ENCODE measurements at places on chromosomes 5 and 9.

GRCh38 chr5:144281784-144282183, 111.1 kb downstream of the KCTD16 start:
- DNase-seq, result no peak

DNA sequence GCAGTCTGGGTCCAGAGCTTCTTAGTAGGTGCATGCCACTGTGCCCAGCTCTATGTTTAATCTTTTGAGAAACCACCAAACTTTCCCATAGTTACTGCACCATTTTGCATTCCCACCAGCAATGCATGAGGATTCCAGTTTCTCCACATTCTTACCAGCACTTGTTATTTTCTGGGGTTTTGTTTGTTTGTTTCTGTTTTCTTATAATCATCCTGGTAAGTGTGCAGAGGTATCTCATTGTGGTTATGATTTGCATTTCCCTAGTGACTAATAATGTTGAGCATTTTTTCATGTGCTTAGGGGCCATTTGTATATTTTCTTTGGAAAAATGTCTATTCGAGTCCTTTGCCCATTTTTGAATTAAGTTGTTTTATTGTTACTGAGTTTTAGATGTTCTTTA, 11.4 kb downstream of the FOXE1 start:
- no peak for DNase-seq

- DNase-seq, result no peak
Measured at GRCh38 chr9:4365055-4365454, 65.2 kb upstream of the GLIS3 start.

DNA sequence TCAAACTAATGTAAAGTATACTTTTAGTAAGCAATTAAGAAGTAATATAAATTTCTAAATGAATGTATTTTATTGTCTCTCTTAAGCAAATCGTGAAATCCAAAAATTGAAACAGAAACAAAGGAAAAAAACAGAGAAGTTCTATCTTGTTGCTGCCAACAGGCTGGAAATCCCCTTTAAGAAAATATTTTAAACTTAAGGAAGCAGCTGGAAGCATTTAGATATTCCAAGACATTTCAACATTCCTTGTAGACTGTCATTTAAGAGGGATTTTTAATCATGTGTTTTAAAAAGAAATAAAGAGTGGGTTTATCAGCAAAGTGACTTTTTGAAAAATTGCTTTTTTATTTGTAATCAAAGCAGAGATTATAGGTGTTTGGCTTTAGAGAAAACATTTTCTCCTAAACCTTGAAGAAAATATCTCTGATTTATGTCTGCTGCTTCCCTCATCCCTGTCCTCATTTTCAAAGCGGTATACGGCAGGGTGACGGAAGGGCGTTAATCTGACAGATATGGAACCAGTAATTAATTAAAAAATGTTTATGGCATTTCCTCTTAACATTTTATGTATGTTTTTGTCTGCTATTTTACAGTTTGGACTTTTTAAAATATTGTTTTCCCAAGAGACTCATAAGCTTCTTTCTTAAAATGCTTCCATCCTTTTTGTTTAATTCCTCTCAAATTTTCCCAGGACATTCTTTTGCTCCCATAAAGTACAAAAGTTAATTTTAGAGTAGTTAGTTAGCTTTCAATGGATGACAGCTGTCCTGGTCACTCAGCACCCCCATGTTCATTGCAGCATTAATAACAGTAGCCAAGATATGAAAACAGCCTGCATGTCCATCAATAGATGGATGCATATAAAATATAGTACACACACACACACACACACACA, 245.6 kb downstream of the LURAP1L start:
- no peak for DNase-seq

DNA sequence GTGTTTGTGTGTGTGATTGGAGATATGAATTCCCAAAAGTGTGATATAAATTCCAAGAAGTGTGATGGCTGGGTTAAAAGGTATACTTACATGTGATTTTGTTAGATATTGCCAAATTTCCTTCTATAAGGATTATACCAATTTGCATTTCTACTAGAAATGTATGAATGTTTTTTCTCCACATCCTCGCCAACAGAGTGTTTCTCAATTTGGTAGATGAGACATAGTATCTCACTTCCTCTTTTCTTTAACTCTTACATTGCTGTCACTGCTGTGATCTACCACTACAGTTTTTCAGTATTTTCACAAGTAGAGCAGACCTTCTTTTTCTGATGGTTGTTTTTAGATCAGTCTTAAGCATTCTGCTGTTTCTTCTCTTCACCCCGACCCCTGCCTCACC, 111.3 kb downstream of the FER start:
- DNase-seq, result no peak

DNA sequence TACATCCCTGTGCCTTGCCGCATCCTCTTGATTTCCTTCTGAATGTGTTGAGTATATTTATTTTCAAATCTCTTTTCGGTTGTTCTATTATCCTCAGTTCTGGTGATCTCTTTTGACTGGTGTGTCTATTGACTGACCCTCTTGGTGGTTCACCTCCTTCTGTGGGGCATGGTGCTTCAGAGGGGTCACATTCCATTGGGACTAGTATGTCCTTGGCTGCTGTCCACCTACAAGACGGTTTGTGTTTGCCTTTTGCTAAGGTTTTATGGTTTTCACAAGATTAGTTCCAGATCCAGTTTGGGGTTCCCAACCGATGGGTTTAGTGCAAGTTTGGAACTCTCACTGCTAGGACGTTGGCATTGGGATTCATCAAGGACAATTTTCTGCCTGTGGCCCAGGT, 66.6 kb downstream of the PHF2 start:
- DNase-seq, result no peak

- no peak for DNase-seq
Measured at GRCh38 chr9:3662671-3663070, 136.9 kb upstream of the RFX3 start.

GRCh38 chr5:179260324-179261070, 84.8 kb downstream of the ADAMTS2 start:
- DNase-seq, result no peak

GRCh38 chr5:589173-589572, 23.0 kb upstream of the CEP72 start:
- DNase-seq, result no peak

DNA sequence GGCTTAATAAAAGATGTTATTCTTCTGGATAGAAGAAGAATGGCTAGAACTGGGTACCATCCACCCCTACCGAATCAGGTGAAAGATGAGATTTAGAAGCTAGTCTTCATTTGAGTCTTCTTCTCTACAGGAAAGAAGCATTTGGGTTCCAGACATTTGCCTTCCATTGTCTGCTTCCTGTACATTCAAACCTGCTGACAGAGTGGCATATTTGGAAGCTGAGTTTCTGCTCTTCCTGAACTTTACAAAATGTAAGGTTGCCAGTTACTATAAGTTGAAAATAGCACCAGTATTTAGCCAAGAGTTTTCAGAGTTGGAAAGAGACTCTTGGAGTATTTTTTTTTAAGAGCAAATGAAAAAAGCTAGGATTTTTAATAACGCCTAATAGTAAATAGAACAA, 525.4 kb upstream of the TLE4 start:
- no peak for DNase-seq

DNA sequence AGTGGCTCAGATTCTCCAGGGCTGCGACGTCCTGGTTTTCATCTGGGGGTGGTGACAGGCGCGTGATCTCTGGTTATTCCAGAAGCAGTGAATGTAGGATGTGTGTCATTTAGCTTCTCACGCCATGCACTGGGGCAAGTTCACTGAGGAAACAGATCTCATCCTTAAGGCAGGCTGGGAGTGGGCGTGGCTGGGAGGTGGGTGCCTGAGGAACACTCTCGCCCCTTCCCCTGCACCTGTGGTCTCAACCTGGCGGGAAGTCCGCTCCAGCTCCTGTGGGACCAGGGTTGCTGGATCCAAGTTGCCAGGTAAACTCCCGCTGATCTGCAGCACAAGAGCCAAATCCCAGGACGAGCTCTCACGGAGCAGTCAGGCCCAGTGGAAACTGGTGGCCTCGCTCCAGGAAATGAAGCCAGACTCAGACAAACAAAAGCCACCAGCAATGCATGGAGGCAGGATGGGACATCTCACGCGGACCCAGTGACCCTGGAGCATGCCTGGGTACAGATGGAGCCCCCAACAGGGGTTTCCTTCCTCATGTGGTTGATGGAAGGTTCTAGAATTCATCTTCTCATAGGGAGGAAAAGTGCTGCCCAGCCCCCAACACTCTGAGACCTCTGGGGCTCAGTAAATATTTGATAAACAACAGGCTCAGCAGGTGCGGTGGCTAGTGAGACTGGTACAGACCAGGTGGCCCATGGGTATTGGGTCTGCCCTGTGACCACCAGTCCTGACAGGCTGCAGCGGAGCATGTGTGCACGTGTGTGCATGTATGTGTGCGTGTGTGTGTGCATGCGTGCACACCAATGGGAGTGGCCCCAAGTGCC, 16.3 kb upstream of the SLC12A7 start:
- no peak for DNase-seq

DNA sequence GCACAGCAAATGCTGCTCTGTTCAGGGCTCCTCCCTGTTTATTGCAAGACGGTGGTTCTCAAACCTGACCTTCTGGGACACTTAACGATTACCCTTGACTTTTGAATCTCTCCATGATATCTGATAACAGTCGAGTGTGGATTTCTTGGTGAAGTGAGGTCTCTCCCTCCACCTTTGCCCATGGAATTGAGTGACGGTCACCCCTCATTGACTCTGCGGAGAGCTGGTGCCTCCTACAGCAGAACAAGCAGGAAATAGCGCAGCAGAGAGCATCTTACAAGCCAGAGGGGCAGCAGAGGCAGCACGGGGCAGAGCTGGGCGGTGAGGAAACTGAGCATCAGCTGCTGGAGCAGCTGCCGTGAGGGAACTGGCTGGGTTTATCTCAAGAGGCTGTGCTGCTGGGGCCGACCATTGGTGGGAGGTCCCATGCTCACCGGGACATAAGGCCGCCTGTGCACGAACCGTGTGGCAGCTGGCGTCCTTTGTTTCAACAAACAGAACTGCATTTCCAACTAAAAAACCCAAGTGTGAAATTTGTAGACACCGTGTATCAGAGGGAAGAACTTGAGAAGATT, 189.8 kb downstream of the MTRR start:
- DNase-seq, result no peak

DNA sequence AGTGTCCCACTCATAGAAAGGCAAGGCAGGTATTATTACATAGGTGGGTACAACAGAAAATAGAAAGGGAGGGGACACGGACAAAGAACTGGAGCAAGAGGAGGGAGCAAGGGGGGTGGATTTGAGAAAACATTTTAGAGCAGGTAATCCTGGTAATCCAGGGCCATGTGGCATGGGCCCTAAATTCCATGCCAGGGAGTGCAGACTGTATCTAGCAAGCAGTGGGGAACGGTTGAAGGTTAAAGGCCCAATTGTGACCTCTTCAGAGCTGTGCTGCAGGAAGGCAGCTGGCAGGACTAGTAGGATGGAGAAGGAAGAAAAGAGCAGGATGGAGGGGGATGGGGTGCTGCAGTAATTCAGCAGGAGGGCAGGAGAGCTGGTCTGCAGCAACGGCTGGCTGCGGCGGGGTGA, 75.2 kb downstream of the PDE6A start:
- DNase-seq, result no peak
